ENCODE measurements at places on chromosomes 11 and 22.
A peak's percentile ranks its signal among the peaks of the same experiment; 100 is the strongest.

DNA sequence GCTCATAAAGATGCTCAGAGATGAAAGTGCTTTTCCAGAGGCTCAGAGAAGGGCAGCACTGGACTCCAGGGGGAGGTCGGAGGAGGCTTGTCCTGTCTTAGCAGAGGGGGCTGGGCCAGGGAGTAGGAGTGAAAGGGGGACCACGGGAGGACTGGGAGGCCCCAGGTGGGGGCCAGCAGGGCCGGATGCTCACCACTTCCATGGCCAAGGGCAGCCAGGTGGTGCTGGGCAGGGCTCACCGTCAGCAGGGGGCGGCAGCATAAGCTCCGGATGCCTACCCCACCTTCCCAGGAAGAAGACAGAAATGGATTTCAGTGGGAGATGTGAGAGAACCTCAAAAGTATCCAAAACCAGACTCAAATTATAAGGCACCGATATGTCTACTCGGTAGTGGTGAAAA lies 11.0 kb downstream of the RAB36 start:
- DNase-seq = no peak

DNA sequence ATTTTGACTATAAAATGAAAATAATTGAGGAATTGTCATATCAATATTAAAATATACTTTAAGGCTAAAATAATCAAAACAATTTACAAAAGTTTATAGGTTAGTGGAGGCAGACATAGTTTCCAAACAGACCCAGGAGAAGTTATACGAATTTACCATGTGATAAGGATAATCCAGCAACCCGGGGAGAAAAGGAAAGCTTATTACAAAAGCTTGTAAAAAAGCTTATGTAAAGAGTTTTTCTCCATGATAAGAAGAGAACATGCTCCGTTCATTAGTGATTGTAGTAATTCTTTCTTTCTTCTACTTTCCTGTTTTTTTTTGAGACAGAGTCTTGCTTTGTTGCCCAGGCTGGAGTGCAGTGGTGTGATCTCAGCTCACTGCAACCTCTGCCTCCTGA lies 79.0 kb downstream of the ATXN10 start:
- no peak for DNase-seq

DNA sequence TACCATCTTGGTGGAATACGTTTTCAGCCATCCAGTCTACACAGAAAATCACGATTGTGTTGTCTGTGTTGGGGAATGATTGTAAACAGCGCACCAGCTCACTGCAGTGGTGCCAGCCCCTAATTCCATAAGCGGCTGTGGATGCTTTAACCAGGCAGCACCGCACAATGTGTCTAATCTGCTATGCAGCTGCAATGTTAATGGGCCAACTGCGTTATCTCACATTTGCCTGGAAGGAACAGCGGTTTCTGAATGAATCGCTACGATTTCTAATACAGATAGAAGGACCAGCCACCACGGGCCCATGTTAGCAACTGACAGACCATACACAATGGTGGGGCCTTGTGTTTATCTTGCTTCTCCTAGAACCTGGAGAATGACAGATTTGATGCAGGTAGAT lies 384.5 kb upstream of the KIRREL3 start:
- DNase-seq = no peak

GRCh38 chr11:12042215-12042676 lies 33.8 kb upstream of the DKK3 start:
- DNase-seq = no peak

- no peak for DNase-seq
Measured at GRCh38 chr11:803770-804598, 1.0 kb downstream of the PIDD1 start.

DNA sequence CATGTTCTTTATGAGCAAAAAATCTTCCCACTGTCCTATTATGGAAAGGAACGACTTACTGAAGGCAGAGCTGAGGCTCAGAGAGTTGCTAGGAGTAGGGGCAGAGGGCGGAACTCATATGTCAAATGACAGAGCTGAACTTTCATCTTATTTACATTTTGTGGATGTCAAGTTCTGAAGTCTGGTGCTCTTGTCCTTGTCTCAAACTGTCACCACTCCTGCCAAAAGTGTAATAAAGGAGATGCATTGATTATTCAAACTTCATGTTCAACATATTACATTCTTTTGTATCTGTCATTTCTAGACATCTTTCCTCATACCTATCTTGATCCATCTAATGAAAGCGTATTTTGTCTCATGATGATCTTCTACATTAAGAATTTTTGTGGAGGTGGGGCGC lies 57.1 kb upstream of the C11orf87 start:
- DNase-seq = no peak

- no peak for DNase-seq
Measured at GRCh38 chr11:59607703-59608454, 7.7 kb downstream of the OSBP start.

- no peak for DNase-seq
Measured at GRCh38 chr11:104964247-104964646, 4.1 kb downstream of the CASP4 start.

DNA sequence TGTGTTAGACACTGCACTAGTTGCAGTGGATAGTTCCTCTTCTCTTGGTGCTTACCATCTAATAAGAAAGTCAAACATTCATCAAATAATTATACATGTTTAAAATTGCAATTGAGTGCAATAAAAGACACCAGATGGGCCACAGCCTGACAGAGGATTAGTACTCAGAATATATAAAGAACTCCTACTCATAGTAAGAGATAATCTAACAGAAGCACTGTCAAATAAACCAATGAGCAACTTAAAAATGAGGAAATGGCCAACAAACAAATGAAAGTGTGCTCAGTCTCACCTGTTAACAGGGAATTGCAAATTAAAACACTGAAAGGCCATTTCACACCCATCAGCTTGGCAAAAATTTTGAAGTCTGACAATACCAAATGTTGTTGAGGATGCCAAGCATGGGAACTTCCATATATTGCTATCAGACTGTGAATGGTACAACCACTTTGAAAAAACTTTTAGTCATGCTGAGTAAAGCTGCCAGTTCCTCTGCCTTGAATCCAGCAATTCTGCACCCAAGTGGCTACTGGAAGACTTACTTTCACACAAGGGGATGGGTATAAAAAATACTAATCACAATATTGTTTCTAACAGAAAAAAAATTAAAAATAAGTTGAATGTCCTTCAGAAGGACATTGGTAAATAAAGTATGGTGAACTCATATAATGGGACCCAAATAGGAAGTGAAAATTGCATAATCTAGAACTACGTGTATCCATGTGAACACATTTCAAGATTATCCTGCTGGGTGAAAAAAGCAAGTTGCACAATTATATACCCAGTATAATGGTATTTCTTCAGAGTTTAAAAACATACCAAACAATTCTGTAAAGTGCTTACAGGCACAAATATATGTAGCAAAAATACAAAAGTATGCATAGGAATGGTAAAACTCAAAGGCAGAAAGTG lies 41.4 kb upstream of the CREB3L1 start:
- DNase-seq = no peak

DNA sequence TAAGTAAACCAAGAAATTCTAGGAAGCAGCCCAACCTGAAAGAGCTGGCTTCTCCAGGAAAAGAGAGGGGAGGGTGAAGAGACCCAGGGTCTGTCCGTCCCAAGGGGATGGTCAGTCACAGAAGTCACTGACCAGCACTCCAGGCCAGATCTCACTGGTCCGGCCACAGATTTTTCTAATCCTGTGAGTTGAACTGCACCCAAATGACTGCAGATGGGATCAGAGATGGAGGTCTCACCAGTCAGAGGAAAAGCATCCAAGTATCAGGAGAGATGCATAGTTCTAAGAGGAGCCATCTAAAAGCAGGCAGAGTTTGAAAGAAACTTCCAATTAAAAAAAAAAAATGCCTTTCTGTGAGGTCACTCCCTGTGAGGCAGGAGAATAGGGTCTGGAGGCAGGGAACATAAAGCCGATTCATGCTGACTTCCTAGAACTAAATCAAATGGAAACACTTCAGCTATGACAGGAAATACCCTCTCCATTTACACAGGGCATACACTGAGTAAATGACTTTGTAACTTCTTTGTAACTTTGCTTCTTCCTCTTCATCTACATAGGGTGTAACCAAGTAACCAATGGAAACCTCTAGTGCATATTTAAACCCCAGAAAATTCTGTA lies 144.5 kb downstream of the CCDC34 start:
- DNase-seq = no peak

DNA sequence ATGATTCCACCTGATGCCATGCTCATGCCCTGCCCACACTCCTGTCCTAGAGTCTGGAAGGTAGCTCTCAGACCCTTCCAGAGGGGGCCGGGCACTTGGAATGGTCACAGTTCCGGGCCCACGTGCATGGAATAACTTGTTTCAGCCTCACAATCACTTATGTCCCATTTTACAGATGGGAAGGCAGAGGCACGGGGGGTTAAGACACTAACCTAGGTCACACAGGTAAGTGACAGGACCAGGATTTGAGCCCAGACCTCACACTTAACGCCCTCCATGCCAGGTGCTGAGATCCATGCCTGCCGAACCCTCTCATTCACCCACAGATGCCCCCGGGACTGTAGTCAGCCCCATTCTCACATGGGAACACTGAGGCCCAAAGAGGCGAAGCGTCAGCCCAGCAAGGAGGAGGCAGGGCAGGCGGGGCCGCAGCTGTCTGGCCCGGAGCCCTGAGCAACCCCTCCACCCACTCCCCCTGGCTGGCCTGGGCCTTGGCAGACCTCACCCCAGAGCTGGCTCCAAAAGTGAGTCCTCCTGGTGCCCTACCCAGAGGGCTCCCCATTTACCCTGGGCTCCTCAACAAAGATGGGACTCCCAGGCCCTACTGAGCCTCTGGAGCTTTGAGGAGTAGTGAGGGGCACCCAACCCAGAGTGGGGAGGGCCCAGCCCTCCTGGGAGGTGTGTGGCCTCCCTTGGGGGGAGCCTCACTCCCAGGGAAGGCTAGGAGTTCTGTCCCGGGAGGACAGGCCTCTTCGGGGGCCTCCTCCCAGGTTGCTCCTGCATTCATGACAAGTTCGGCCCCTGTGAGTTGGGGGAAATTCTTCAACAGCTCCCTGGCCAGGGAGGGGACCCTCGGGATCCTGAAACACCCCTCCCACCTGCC lies 2.4 kb upstream of the ALDH3B1 start:
- no peak for DNase-seq

GRCh38 chr22:49242480-49242879 lies 585.2 kb downstream of the BRD1 start:
- no peak for DNase-seq

GRCh38 chr11:18769802-18770456 lies 21.7 kb downstream of the PTPN5 start:
- DNase-seq = peak; percentile 40

DNA sequence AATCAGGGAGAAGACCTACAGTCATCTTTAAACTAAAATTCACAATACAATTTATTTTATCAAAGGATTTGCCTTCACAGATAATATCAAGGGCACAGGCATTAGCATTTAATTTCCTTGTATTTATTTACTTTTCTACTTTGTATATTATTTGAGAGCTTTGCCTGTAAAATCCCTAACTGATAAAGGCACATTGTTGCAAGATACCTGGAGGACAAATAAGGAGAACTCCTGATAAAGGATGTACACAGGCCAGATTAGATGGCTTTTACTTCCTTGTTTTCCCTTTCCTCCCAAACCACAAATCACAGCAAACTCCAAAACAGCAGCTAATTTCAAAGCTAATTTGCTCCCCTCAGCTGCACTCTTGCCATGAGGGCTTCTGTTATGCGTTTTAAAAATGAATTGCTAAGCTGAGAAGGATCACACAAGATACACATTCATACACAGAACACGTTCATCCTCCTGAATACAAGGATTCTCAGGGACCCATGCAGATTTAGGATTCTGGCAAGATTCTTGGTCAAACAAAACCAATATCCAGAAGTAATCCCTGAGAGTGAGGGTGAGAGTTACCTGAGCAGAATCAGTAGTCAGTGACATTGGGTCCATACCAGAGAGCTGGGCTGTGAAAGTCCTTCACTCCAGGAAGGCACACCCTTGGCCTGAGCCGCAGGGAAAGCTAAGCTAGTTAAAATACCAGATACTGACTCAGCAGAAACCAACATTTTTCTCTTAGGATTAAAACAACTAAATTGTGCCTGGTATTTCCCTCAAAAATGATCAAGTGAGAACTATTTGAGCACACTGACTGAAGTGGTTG lies 100.3 kb upstream of the CLPB start:
- no peak for DNase-seq

- DNase-seq = no peak
Measured at GRCh38 chr22:33597274-33597985, 322.8 kb downstream of the LARGE1 start.

DNA sequence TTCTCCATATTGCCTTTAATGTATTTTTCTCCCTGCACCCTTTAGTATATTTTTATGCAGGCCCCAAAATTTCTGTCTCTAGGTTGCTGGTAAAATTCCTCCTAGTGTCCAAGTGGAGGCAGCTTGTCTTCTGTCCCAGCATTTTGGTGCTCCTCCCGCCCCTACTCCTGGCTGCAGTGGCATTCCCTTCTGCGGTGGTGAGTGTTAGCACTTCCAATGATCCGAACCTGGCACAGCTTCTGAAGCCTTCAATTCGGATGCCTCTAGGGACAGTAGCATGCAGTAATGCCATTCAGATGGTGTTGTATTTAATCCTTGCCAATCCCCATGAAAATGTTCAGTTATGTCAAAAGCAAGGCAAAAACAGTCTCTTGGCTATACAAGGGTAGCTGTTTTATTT lies 5.9 kb downstream of the YWHAH start:
- no peak for DNase-seq

- DNase-seq = peak; percentile 86
Measured at GRCh38 chr22:37741312-37741795, 44.5 kb downstream of the TRIOBP start.

DNA sequence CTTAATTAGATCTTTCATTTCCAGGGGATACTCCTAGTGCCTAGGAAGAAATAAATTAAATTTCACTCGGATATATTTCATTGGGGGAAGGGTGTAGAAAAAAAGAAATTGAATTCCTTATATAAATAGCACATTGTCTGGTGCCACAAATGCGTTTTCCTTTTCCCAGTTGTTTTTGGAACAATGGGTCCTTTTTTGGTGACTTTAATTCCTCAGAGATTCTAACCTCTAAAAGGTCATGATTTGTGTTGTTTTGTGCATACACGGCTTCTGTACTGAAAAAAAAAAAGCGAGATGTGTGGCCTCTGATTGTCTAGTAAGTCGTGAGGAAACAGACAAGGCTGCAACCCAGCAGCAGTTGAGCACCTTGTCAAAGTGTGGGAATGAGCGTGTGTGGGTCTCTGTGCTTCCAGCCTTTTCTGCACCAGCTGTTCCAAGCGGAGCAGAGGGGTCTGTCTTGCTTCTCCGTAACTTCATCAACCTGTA lies 64.5 kb upstream of the CRTAM start:
- no peak for DNase-seq

DNA sequence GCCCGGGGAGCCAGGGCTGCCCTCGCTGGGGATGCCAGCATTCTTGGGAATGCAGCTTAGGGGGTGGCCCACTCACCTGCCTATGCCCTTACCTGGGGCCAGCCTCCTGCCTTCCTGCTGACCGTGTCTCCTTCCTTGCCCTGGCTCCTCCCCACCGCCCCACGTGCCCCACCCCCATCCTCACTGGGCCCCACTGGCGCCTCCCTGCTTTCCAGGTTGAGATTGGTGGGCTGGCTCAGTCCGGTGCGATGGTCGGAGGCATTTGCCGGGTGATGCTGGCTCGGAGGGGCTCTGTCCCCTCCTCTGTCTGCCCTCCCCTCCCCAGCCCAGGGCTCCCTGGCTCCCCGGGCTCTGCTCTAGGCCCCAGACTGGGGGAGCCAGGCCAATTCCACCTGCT lies 34.1 kb upstream of the GRAMD4 start:
- no peak for DNase-seq

GRCh38 chr22:42338479-42338878 lies 68.0 kb upstream of the TCF20 start:
- DNase-seq = peak; percentile 56

GRCh38 chr11:88326099-88326498 lies 11.4 kb downstream of the CTSC start:
- no peak for DNase-seq
